ENCODE measurements at places on chromosomes 1 and 21.

DNA sequence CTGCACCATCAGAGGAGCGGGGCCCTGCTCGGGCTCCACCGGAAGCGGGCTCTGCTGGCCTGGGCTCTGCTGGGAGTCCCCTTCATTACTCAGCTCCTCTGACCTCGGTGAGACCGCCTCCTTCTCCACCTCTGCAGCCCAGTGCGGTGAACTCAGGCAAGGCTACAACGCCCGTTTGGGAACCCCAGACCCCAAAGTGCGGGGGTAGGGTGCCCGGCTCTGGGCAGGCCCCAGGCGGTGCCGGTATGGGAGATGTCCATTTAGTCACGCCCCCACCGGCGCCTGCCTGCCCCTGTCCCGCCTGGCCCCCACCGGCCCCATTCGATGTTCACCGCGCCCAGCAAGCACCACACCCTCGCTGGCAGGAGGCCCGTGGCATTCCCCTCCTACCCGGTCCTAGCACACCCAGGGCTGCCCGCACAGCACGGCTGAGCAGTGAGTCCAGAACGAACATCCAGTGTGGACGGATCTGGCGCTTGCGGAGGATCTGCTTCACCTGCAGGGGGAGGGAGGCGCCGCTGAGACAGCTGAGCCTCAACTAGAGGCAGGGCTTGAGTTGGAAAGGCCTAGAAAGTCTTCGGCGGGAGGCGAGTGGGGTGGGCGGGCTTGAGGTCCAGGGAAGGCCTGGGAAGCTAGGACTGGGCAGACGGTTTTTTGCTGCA lies 10.0 kb downstream of the MAP3K6 start:
- DNase-seq = no peak

DNA sequence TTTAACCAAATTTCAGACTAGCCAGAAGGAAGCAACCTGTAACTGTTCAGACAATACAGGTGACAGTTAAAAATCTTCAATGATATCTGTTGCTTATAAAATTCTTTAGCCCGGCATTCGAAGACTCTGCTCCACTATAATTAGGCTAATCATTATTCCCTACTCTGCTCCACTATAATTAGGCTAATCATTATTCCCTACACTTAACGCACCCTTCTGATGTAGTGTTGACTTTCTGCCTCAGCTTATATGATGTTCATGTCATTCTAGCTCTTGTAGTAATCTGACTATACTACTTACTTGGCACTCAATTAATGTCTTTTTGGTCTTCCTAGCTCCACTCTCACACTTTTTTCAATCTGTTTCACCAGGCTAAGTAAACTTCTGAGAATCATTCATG lies 13.3 kb downstream of the TESK2 start:
- DNase-seq = no peak

- DNase-seq = peak; percentile 37
Measured at GRCh38 chr1:151513626-151514121, 2.5 kb downstream of the CGN start.

DNA sequence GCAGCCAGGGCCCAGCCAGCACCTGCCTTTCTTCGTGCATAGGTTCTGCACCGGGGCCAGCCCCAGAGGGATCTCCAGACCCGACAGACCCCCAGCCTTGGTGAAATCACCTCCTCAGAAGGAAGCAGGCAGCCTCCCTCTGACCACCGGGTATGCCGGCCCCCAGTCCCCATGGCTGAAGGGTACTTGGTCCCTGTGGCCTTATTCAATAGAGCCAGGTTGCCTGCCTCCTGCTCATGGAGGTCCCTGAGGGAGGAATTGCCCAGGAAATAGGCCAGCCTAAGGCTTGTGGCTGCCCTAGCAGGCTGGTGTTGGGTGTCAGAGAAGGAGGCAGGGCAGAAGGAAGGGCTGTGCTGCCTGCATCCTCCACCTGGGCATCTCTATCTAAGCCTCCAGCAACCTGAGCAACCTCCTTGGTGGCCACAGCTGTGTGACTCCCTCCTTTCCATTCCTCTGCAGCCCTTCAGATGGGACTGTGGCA lies 338.2 kb upstream of the VAMP3 start:
- DNase-seq = no peak

- no peak for DNase-seq
Measured at GRCh38 chr1:211741116-211741515, 65.7 kb upstream of the NEK2 start.

- DNase-seq = no peak
Measured at GRCh38 chr1:214281720-214282629, 1.0 kb downstream of the SMYD2 start.

- DNase-seq = no peak
Measured at GRCh38 chr1:41423511-41424191, 60.8 kb downstream of the EDN2 start.

DNA sequence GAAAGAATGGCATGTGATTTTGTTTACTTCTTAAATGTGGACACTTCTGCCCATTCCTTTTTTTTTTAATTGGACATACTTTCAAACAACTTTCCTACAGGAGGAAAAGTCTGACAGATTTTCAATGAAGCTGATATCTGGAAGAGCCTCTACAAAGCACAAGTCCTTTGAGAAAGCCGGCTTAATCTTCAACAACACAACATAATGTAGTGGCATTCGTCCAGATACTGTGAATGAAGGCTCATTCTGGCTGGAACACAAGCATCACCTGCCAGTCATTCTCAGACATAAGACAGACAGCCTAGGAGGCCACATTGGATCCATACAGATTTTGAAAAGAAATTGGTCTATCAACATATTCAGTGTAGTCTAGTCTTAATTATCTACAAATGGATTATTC lies 4.9 kb downstream of the OTUD7B start:
- no peak for DNase-seq

- no peak for DNase-seq
Measured at GRCh38 chr1:151384584-151384983, 12.1 kb upstream of the SELENBP1 start.

DNA sequence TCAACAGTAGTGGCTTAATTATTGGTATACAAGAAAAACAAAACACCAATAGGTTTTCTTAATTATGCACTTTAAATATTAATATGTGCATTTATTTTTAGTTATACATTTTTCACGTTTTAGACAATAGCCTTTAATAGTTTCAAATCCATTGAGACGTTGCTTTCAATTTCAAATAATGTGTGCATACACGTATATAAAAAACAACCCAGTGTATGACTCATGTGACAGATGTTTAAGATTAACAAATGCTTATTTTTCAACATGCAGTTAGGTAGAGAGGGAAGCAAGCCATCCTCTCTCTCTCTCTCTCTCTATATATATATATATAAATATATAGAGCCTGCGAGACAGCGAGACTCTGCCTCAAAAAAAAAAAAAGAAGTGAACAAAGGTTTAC lies 24.3 kb downstream of the EYA3 start:
- no peak for DNase-seq

DNA sequence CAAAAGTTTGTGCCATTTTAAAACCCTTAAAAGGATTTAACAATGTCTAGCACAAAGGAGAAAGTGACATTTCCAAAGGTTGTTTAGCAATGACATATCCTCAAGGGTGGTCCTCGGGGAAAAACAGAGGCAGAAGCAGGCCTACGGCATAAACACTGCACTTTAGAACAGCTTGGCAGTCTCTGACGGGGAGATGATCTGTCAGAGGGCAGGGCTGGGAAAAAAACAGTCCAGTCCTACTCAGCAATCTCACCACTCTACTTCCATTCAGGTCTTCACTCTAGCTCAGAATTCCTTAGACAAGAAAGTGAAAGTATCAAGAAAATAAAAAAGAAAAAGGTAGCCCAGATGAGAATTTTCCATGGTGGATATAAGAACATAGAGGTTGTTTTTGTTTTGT lies 4.1 kb downstream of the CRYZ start:
- DNase-seq = no peak
